ENCODE measurements at places on chromosomes 6 and 20.

DNA sequence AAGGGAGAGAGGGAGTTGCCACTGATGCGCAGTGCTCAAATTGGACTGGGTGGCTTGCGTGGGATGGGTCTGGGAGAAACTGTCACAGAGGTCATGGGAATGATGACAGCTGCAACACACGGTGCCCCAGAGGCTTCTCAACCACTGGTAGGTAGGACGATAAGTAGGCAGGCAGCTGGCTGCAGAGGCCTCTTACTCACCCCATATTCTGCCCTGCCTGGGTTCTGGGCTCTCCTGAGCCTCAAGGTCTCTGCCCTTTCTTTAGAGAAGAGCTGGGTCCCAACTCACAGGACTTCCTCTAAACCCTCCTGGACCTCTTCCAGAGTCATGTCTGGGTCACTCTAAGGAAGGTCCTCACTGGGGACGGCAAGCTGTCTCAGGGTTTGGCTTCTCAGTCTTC lies 37.2 kb upstream of the RNF24 start:
- DNase-seq: peak; percentile 39

DNA sequence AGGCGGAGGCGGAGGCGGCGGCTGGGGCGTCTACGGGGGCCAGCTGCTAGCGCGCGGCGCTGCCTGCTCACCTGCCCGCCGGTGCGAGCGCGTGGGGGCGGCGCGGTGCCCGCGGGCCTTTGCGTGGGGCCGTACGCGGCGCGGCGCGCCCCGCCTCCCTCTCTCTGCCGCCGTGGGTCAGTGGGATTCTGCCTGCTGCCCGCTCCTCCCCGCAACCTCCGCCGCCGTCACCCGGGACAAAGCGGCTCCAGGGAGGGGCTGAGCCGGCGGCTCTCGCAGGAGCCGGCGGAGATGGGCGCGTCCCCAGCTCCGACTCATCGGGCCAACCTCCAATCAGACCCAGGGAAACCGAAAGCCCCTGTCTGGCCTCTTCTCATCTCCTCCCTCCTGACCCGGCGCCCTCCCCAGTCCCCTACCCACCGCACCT lies at the start of gene RCAN2:
Gene RCAN2, minus strand, starts transcription at position 249 of the 427 bp plus-strand sequence.
- no peak for DNase-seq

GRCh38 chr6:47132724-47133123 lies 90.6 kb upstream of the ADGRF1 start:
- DNase-seq: no peak

GRCh38 chr6:25695671-25696070 lies 43.7 kb downstream of the SCGN start:
- DNase-seq: no peak

GRCh38 chr6:36920546-36920945 lies 34.0 kb upstream of the PI16 start:
- no peak for DNase-seq

DNA sequence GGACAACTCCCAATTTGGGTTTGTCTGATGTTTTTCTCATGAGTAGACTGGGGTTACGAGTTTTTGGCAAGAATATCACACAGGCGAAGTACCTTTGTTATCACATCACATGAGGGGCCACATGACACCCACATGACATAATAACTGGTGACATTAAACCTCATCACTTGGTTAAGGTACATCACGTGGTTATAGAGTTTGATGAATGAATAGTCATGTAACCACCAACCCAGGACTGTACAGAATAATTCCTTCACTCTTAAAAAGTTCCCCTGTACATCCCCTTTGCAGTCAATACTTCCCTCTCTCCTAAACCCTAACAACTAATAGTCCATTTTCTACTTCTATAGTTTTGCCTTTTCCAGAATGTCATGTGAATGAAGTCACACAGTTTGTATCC lies 83.4 kb downstream of the REV3L start:
- no peak for DNase-seq

DNA sequence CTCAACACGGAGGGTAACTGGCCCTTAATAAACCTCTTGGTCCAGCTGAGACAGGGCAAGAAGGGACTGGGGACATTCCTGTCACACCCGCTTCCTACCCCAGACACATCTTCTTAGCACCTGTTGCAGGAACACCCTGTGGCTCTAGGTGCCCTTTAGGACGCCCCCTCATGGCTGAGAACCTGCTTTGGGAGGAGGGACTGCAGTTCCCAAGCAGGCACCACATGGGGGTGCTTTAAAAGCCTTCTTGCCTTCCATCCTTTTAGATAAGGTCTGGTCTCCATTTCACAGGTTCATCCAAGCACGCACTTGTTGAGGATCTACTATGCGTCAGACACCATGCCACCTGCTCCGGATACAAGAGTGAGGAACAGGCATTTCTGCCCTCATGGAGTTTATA lies 26.6 kb downstream of the NSFL1C start:
- peak; percentile 24 for DNase-seq

- DNase-seq: no peak
Measured at GRCh38 chr20:20806121-20807095, 94.0 kb upstream of the RALGAPA2 start.

- no peak for DNase-seq
Measured at GRCh38 chr6:65448866-65449265, 258.2 kb downstream of the EYS start.
